ENCODE measurements at places on chromosomes 7 and 10.

DNA sequence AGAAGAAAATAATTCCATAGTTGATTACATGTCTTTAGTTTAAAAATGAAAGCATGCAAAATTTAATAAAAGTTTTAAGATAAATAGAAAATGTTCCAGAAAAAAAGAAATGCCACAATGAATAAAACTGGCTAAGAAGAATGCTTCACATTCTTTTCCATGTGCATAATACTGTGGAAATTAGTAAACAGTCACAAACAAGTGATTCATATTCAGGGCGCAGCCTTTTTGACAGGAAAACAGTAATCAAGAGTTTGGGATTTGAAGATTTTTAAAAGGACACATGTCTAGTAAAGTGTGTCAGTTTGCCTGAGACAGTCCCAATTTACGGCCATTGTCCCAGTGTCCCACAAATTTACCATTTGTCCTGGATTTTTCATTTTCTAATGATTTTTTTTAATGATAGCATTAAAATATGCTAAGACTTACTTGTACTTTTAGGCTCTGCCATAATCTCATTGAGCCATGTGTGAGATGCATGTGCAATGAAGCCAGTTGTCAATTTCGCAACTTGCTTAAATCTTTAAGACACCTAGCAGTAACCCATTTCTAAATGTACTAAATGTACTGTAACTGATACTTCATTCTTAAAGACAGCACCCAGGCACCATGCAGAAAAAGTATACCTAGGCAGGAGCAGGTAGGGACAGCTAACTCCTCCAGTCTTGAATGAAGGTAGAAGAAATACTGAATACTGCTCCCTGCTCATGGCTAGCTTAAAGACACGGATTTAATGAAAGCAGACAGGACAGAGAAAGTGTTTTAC is 46.9 kb downstream of the ZNF438 start:
- no peak for DNase-seq

DNA sequence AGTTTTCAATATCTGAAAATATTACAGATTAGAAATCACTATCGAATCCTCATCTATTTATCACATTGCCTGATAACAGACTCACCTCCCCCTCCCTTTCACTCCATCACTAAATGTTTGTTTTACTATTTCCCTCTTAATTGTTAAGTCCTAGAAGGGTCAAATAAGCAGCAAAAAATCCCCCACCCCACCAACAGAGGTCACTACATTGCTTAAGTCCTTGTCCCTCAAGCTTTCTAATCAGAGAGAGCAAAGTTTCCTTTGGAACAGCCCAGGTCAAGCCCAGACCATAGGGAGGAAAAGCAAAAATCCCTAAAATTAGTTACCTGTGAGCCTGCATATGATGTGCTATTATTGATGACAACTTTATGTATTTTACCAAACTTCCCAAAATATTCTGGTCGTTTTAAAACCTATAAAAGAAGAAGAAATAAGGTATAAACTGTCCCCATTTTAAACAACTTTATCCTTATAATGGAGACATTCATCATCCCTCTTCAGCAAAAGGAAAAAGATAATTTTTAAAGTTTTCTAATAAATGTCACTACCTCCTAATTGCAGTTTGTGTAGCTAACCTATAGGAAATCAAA is 95.0 kb downstream of the CNOT4 start:
- DNase-seq = peak; percentile 10

- DNase-seq = no peak
Observed at GRCh38 chr10:57222603-57223002, 861.5 kb upstream of the ZWINT start.

GRCh38 chr10:17426263-17426750 is 28.1 kb downstream of the ST8SIA6 start:
- DNase-seq = no peak

DNA sequence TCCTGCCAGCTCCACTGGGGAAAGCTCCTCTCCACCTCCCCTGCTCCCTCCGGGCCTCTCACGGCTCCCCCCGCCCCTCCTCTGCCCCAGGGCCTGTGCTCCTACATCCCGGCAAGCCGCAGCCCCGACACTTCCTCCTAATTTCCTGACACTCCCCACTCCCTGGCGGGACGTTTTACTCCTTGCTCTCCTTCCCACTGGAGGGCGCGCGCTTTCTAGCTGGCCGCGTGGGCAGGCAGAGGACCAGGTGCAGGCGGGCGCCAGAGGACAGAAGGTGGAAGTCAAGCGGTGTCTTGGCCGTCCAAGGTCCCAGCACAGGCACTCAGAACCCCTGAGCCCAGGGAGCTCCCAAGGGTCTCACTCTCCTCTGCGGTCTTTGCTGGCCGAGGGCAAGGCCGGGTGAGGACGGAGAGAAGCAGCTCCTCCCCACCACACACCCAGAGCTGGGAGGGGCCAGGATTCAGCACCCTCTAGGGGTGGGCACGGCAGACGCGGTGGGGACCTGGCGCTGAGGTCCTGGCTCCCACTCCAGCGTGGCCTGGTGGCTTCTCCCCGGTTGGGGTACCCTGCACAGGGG is 19.1 kb downstream of the ADAM8 start:
- no peak for DNase-seq

DNA sequence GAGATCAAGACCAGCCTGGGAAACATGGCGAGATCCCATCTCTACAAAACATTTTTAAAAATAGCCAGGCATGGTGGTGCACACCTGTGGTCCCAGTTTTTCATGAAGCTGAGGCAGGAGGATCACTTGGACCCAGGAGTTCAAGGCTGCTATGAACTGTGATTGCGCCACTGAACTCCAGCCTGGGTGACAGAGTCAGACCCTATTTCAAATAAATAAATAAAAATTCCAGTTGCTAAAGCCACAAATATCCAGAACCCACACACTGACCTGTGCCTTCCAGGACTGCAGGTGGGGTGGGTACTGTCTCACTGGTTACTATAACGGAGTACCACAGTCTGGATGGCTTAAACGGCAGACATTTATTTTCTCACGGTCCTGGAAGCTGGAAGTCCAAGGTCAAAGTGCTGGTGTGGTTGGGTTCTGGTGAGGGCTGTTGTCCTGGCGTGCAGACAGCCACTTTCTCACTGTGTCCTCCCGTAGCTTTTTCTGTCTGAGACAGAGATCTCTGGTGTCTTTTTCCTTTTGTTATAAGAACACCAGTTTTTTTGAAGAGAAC is 38.8 kb downstream of the ASB13 start:
- DNase-seq = no peak

DNA sequence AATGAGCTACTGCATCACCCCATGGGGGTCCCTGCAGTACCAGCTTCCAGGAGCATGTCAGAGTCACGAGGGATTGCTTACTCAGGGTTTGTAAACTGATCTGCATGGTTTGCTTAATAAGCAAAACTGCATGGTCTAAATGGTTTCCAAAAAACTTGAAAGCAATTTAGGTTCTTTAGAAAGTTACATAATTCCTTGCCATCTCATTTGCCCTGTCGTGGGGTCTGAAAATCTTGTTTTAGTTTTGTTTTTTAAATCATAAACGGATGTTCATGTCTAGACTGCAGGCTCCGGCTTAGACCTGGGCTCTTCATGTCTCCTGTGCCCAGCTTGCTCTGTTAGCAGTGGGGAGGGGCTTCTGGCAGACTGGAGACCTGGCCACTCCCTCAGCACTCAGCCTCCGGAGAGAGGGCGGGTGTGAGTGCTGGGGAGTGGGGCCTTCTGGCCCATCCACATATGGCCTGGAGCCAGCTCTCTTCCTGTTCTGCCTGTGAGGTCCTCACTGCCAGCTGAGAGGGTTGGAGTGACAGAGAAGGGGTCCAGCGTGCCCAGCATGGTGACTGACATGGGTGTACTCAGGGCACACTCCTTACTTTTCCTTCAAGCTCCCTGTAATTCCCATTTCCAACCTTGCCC is 17.5 kb downstream of the PRF1 start:
- DNase-seq = no peak

DNA sequence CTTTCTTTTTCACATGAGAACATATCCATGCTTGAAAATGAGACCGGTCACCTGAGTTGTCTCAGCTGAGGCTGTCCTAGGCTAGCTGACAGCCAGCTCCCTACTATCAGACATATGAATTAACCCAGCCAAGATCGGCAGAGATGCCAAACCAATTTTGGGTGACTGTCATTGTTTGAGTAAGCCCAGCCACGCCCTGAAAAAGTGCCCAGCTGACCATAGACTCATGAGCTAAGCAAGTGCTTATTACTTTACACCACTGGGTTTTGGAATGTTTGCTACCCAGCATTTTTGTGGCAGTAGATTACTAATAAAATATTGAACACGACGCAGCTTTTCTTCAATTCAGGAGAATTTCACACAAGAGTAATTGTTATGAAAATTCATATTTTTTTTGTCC is 265.2 kb upstream of the LYZL1 start:
- DNase-seq = no peak

- no peak for DNase-seq
Observed at GRCh38 chr10:117159390-117159789, 21.3 kb upstream of the VAX1 start.

DNA sequence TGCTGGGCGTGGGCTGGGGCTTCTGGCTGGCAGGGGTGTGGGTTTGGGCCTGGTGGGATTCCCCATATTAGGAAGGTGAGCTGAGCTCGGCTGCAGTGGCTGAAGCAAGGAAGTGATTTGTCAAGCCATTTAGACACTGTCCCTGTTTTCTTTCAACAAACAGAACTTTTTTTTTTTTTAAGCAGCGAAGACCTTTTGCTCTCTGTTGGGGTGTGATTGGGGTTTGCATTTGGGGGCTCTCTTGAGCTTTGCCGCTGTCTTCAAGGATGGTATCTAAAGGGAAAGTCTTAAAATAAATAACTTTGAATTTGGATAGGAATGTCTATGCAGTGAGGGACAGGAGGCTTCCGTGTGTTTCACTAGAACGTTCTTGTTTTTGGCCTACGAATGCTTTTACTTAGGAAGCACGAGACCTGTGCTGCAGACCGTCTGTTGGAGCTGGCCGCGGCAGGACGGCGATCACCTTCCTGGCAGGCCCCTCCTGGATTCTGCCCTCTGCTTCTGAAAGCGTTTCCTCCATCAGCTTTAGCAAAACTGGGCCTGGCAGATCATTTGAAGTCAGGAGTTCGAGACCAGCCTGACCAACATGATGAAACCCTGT is 43.9 kb downstream of the FOXK1 start:
- no peak for DNase-seq

- no peak for DNase-seq
Observed at GRCh38 chr7:90846192-90846591, 250.1 kb downstream of the CDK14 start.

DNA sequence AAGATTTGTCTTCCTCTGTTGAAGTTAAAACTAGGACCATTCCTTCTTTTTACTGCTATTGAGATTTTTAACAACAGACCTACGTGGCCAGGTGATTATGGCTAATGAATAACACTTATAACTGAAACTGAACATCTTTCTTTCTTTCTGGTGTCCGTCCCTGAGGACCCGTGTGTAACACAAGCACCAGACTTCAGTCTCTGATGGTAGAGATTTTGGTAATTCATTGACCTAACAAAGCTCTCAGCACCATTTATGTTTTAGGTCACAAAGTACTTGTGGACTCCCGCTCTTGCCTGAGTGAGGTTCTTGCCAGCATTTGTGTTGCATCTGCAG is 40.4 kb upstream of the TMEM229A start:
- DNase-seq = no peak

DNA sequence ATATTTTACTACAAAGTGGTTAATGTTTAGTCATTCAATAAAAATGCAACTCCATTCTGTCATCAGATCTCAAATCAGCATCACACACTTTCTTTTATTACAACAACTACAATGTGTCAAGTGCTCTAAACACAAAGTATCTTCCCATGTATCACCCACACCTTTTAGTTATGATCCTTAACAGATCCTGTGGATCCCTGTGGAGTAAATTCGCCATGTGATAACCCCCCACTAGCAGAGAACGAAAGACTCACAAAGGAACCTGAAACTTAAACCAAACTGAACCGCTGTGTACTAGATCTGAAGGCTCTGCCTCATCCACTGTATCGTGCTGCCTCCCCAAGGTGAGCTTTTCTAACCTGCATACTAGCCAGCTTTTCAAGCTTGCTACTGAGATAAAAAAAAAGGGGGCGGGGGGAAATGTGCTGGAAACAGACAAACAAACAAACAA is 1.7 kb downstream of the DPY19L1 start:
- DNase-seq = no peak

DNA sequence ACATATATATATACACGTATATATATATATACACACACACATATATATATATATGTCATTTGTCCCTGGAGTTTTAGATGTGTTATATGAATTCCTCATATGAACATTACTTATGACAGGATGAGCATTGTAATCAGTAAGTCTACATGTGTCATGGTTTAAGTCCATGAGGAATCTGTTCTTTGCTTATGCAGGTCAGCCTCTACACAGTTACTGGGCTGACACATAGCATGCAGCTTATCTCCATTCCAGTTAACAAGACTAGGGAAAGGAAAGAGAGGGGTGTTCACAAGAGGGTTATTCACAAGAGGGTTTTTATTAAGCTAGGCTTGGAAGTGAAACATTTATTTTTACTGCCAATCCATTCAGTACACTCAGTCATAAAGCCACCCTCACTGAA is 226.7 kb downstream of the SNX13 start:
- no peak for DNase-seq

GRCh38 chr7:137879357-137880158 is 32.8 kb upstream of the DGKI start:
- no peak for DNase-seq

DNA sequence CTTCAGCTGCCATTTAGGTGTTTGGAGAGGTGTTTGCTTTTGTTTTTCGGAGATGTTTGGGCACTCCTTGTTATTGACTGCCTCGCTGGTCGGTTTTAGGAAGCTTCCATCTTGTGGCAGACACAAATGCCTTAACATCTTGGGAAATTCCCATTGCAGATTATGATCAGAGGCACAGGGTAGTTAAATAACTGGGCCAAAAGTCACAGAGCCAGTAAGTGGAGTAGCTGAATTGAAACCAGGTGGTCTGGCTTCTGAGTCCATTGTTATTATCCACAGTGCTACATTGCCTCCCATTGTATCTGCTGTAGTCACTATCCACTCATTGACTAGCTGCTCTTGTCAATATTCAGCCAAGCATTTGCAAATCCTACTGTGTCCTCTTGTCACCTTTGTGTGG is 138.2 kb upstream of the PLPP4 start:
- DNase-seq = no peak

DNA sequence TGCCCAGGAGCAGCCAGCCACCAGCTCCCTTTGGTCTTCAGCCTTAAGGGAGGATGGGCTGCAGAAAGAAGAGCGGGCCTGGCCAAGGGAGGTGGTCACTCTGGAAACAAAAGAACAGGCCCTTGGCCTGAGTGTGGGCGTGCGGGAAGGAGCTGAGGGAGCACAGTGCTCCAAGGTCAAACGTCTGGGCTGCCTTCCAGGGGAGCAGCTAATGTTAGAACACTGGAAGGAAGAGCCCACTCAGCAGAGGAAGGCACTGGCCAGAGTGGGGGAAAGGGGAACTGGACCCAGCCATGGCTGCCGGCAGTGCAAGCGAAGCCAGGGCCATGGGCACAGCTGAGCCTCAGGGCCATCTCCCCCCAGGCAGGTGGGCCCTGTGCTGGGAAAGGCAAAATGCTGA is 42.7 kb downstream of the FAM53B start:
- no peak for DNase-seq
